ENCODE measurements at places on chromosomes 3 and 15.

DNA sequence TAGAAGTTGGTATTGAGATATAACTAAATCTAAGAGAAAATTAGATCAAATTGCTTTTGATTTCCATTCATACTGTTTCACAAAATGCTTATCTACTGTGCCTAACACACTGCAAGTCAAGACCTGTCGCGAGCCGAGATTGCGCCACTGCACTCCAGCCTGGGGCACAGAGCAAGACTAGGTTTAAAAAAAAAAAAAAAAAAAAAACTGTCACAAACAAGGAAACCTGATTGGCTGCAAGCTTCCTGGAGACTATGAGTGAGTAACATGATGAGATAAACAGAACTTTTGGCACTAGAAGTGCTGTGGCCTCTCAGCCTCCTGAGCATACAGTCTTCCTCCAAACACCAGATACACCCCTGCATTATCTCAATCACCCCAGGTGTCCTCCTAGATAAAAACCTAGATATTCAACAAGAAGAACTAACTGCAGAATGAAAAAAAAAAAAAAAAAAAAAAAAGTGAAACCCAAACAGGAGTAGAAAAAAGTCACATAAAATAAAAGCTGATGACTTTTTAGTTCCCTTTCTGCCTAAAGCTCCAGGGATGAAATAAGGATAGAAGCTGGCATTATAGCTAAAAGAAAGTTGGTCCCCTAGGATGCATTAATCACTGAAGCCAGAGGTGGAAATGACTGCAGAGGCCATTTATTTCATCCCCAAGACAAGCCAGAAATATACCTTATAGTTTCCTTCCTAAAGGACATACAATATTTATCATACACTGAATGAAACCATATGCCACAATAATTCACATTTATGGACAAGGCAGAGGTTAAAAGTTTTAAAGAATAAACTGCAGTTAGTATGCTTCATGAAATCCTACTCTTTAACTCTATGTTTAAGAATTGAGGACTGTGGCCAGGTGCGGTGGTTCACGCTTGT, 82.4 kb downstream of the P3H2 start:
- no peaks in the 10 kb centered on the region for H3K36me3 ChIP-seq
- DNase-seq: no peak
- no peaks in the 10 kb centered on the region for H3K4me1 ChIP-seq
- H3K4me3 ChIP-seq: no peak overlapping the region

DNA sequence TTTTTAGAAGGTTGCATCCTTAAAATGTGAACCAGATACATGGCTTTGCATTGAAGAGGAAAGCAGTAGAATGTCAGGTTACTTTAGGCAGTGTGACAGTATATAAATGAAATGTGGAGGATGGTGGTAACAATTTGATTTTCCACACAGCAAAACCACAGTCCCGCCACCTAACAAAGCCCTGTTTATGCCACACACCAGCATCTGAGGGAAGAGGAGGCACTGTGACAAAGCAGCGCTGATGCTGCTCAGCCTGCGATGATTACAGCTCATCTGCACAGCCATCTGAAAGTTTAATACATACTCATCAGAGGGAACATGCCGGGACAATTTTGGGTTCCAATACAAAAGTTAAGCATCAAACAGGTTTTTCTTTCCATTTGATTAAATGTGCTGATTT, 8.9 kb downstream of the RNF7 start:
- peaks cover 66% of the 10 kb centered on the region for H3K36me3 ChIP-seq
- no peak overlapping the region for H3K27ac ChIP-seq
- no peaks in the 10 kb centered on the region for H3K27me3 ChIP-seq
- DNase-seq: no peak

- no peak overlapping the region for H3K4me3 ChIP-seq
- peaks cover 10% of the 10 kb centered on the region for H3K4me1 ChIP-seq
- DNase-seq: no peak
- no peak overlapping the region for H3K27ac ChIP-seq
- no peaks in the 10 kb centered on the region for H3K36me3 ChIP-seq
- H3K27me3 ChIP-seq: no peaks in the 10 kb centered on the region
Observed at GRCh38 chr15:67865331-67865730, 25.5 kb upstream of the RNU6-1 start.

- no peaks in the 10 kb centered on the region for H3K27me3 ChIP-seq
- H3K36me3 ChIP-seq: peaks cover 83% of the 10 kb centered on the region
- no peak overlapping the region for H3K4me3 ChIP-seq
Observed at GRCh38 chr3:49329186-49329585, 10.7 kb downstream of the USP4 start.

DNA sequence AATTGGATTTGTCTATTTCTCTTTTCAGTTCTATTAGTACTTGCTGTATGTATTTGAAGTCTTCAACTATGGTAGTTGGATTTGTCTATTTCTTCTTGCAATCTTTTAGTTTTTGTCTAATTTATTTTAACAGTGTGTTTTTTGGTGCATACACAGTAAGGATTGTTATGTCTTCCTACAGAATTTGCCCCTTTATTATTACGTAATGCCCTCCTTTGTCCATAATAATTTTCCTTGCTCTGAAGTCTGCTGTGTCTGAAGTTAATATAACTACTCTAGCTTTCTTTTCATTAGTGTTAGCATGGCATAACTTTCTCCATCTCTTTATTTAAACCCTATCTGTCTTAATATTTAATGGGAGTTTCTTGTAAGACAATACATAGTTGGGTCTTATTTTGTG, 105.1 kb upstream of the STT3B start:
- H3K27me3 ChIP-seq: no peaks in the 10 kb centered on the region
- no peaks in the 10 kb centered on the region for H3K36me3 ChIP-seq
- DNase-seq: no peak
- no peak overlapping the region for H3K27ac ChIP-seq

GRCh38 chr3:136141891-136142290, 54.2 kb downstream of the MSL2 start:
- DNase-seq: no peak
- H3K27ac ChIP-seq: no peak overlapping the region
- H3K4me3 ChIP-seq: no peak overlapping the region
- H3K4me1 ChIP-seq: no peaks in the 10 kb centered on the region
- H3K27me3 ChIP-seq: no peaks in the 10 kb centered on the region

DNA sequence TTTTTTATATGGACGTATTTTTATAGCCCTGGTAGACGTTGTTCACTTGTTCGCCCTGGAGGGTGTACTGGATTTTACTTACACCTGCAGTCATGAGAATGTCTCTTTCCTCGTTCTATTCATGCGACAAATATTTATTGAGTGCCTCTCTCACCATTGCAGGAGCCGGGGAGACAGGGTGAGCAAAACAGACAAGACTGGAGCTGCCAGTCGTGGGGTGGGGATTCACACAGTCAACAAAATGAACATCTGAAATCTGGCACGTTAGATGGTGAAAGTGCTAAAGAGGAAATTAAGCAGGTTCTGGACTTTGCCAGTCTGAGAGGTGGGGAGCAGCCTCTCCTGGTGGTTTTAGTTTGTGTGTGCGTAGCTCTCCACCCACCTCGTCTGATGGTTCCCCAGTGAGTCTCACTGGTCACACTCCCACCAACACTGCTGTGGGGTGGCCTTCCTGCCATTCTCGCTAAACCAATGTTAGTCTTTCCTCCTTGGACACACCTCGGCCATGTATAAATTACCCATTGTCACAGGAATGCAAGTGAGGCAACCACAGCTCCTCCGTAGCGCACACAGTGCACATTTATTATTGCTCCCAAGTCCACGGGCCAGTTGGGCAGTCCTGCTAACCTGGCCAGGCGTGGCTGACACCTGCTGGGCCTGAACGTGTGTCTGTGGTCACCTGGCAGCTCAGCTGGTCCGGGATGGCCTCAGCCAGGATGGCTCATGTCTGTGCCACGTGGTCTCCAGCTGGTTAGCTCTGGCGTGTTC, 31.5 kb downstream of the FBLN2 start:
- H3K4me3 ChIP-seq: no peak overlapping the region
- H3K27ac ChIP-seq: no peak overlapping the region
- no peaks in the 10 kb centered on the region for H3K36me3 ChIP-seq
- no peak for DNase-seq

GRCh38 chr15:66772604-66773128, 70.6 kb downstream of the SMAD6 start:
- H3K27me3 ChIP-seq: no peaks in the 10 kb centered on the region
- no peaks in the 10 kb centered on the region for H3K36me3 ChIP-seq
- H3K27ac ChIP-seq: no peak overlapping the region
- no peak for DNase-seq
- no peaks in the 10 kb centered on the region for H3K4me1 ChIP-seq

- H3K27ac ChIP-seq: no peak overlapping the region
- H3K36me3 ChIP-seq: no peaks in the 10 kb centered on the region
- no peaks in the 10 kb centered on the region for H3K27me3 ChIP-seq
Observed at GRCh38 chr3:27914199-27914598, 192.1 kb upstream of the EOMES start.

DNA sequence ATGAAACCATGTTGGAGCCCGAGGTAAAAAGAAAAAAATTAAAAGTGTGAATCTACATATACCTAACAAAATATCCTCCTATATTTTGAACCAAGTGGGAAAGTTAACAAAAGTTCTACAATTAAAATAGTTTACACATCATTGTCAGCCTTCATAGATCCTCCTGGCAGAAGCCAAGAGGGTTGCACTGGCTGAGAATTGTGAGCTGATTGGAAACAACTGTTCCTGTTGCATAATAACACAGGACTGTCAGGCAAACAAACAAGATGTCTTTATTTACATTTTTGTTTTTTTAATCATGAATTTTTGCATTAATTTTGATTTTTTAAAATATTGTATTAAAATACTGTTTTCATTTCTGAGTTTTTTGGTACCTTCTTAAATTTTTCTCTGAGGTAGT, 215.2 kb upstream of the MME start:
- H3K27me3 ChIP-seq: no peaks in the 10 kb centered on the region
- H3K27ac ChIP-seq: no peak overlapping the region
- H3K36me3 ChIP-seq: no peaks in the 10 kb centered on the region
- H3K4me1 ChIP-seq: no peaks in the 10 kb centered on the region
- DNase-seq: no peak

DNA sequence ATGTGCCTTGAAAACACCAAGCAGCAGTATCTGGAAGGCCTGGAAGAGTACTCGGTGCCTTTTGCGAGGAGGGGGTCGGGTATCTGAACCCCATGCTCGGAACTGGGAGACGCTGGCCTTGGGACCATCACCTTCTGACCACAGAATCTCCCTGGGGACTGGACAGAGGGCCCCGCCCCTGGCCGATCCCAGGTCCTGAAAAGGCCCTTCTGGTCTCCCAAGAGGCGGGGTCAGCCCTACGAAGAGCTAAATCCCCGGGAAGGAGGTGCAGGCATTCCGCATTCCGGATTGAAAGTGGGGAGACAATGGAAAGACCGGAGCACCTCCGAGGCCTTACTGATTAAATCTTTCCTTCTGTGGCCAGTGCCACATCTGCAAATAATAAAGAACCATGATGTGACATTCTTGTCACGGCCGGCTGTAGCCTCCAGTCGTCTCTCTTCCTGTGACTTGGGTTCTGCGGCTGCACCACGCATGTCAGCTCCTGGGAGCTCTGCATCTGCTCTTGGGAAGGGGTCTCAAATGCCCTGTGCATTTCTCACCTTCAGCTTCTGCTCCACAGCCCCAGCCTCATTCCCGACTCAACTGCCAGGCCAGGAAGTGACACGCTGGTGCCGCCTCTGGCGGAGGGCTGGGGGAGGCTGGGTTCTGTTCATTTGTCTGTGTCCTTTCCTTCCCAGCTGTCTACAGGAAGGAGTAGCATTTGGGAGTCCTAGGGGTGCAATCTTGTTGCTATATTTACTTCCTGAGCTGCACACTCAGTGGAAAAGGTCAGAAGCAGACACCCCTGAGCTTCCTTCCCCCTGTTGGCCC, 173.5 kb downstream of the KLF13 start:
- no peaks in the 10 kb centered on the region for H3K27me3 ChIP-seq
- no peaks in the 10 kb centered on the region for H3K4me1 ChIP-seq
- H3K4me3 ChIP-seq: no peak overlapping the region
- H3K36me3 ChIP-seq: no peaks in the 10 kb centered on the region
- H3K27ac ChIP-seq: no peak overlapping the region

GRCh38 chr15:35784745-35785144, 238.8 kb upstream of the DPH6 start:
- no peak overlapping the region for H3K27ac ChIP-seq
- DNase-seq: no peak
- H3K4me1 ChIP-seq: no peaks in the 10 kb centered on the region
- no peaks in the 10 kb centered on the region for H3K27me3 ChIP-seq
- H3K4me3 ChIP-seq: no peak overlapping the region

DNA sequence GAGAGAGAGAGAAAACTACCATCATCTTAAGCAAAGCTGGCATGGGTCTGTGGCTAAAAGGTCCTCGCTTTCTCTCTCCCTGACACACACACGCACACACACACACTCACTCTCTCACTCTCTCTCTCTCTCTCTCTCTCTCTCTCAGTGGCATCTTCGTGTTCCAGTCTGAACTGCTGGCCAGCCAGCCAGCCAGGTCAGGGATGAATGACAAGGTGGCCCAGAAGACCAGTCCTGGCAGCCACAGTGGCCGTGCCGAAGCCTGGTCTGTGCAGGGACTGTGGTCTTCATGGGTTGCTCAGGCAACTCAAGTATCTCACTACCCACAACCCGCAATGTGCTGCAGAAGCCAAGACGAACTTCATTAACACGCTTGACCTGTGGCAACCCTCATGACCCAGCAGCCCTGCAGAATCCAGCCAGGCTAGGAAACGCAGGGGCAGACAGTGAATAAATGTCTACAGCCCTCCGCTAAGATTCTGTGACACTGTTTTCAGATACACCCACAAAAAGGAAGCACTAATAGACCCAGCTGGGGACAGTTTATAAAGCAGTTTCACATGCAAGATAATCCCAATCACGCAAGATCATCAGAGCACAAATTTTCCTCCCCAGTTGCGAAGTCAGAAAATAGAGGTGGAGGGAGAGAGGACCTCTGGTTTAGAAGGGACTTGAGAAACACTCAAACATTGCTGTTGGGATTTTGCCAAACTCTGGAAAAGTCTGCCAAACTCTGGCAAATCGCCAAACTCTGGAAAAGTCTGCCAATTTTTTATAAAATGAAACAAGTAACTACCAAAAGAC, 66.4 kb downstream of the XXYLT1 start:
- H3K4me1 ChIP-seq: peaks cover 3% of the 10 kb centered on the region
- no peak for DNase-seq
- no peaks in the 10 kb centered on the region for H3K27me3 ChIP-seq
- H3K4me3 ChIP-seq: no peak overlapping the region
- no peaks in the 10 kb centered on the region for H3K36me3 ChIP-seq

- peaks cover 21% of the 10 kb centered on the region for H3K36me3 ChIP-seq
- peak overlapping the region; percentile 1 for H3K27ac ChIP-seq
- no peaks in the 10 kb centered on the region for H3K27me3 ChIP-seq
- no peak overlapping the region for H3K4me3 ChIP-seq
- DNase-seq: no peak
Observed at GRCh38 chr3:44442596-44443309, 34.7 kb downstream of the ZNF445 start.

GRCh38 chr15:77783636-77784035, 150.9 kb upstream of the LINGO1 start:
- no peaks in the 10 kb centered on the region for H3K4me1 ChIP-seq
- H3K36me3 ChIP-seq: no peaks in the 10 kb centered on the region
- no peak overlapping the region for H3K27ac ChIP-seq
- H3K27me3 ChIP-seq: no peaks in the 10 kb centered on the region
- no peak for DNase-seq

All from CD4-positive, alpha-beta T cell (primary cell).